G401 (cell line): ENCODE measurements at places on chromosomes 3 and 15. TPM values are rescaled to one million over a fixed set of nuclear protein-coding genes. Genes with fewer than 3 reads are reported as not detected.

NDUFB5 gene
- total RNA-seq: 241 and 256 TPM in 2 replicates

GRCh38 chr3:2579206-2579605 is 480.5 kb downstream of the CNTN4 start:
- peak; percentile 97 for DNase-seq

GRCh38 chr3:12840591-12841148 is 695 bp downstream of the RPL32 start:
- no peak for DNase-seq

DNA sequence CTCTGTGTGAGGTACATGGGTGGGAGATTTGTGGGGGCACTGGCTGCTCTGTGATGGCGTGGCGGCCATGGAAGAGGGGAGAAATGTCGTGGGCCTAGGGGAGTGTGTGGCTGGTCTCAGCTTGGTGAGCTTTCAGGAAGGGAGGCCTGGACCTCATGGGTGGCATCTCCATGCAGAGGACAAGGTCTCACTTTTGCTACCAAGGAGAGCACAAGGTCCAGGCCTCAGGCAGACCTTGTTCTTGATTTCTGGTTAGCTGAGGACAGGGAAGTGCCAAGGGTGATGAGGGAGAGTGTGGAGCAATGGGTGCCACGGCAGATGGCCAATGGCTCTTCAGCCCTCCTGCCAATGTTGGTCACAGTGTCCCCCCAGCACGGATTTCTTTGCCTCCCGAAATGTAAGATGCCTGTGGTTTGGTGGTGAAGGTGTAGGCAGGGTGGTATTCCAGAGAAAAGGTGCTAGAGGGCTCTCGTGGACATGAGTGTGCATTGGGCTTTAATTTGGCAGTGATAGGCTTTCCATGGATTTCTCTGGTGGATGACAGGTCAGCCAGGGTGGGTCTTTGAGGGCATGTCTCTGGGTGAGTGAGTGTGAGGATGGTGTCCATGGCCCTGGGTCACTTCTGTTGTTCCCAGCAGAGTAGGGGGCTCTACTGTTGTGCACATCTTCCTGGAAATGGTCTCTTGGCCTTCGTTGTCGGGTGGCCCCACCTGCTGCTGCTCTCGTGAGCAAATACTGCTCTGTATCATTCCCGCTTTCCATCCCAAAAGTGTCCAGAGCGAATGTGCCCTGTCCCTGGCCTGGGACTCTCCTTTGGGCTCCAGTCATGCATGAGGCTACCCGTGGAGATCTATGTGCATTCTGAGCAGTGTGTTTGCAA is 108.0 kb downstream of the SNRPN start:
- DNase-seq: no peak

- DNase-seq: no peak
Observed at GRCh38 chr15:67117370-67117769, 52.0 kb downstream of the SMAD3 start.
